ENCODE measurements at places on chromosomes 2 and 18.
A peak's percentile ranks its signal among the peaks of the same experiment; 100 is the strongest.

DNA sequence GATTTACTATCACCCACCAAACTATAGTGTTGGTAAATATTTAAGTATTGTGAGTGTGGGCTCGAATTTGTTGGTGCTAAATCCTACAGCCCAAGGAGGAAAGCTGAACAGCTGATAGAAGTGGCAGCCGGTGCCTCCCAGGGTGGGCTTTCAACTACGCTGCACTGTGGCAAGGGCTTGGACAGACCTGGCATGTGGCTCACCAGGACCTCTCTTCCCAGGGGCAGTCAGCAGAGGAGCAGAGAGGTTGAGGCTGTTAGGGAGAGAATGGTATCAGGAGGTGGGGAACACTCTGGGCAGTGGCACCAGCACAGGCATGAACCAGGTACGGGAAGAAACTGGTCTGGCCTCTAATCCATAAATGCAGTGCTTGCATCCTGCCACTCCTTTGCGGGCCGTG is 44.6 kb downstream of the TFCP2L1 start:
- no peak for DNase-seq

GRCh38 chr2:38613126-38613848 is 10.6 kb upstream of the HNRNPLL start:
- DNase-seq: no peak

- DNase-seq: peak; percentile 34
These were observed 59.9 kb downstream of the SUMO1 start for GRCh38 chr2:202178346-202178958.

- no peak for DNase-seq
These were observed 6.8 kb downstream of the PHLPP1 start for GRCh38 chr18:62721839-62722795.

DNA sequence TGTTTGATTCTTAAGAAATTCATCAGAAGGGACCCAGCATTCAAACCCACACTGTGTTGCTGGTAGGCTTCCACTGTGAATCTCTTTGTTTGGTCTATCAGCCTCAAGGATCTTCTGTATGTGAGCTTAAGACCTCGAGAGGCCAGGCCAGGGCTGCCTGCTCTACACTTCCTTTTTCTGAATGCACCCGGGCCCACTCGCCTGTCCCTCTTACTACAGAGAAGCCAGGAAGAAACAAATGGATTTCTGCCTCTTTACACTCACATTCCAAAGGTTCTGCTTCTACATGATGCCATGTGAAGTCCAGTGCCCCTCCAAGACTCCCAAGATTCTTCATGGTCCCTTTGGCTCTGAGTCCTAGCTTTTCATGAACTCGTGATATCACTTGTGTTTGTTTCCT is 25.4 kb upstream of the MRPL19 start:
- DNase-seq: no peak

DNA sequence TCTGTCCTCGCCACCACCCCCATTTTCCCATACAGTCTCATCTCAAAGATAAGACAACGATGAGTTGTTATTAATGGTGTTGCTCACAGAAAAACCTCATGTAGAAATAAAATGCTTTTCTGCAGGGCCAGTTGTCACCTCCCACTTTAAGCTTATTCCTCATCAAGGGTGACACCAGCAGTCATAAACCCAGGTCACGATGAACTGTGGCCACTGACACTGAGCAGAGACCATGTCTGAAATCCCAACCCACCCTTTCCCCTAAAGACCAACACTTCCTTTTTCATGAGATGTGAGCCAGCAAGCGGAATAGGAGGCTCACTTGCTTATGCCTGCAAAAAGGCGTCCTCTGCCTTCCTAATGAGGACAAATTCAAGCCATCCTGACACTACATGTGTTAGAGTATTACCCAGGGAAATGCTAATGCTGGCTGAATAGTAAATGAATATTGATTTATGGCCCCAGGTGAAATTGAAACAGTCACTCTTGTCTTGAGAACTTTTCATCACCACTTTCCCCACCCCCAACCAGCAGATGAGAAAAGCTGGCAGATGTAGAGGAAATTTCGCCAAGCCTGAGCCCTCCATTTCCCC is 228.4 kb downstream of the MGAT5 start:
- DNase-seq: no peak

GRCh38 chr2:110858993-110859701 is 126.8 kb downstream of the ACOXL start:
- peak; percentile 9 for DNase-seq

GRCh38 chr2:22273853-22274252 is 1111.1 kb upstream of the KLHL29 start:
- DNase-seq: no peak

DNA sequence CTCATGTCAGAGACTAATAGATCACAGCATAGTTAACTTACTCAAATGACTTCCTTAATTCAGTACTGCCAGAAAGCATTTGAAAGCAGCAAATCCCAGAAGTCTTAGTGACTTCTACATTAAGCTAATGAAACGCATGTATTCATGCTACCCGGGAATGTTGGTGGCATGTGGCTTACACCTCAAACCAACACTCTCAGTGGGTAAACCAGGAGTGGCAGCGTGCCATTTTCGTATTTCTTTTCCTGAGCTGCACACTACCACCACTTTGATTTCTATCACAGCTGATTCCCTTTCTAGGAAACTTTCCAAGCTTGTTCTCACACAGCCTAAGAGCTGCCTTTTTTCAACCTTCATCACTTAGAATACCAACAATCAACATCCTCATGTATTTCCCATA is 646.6 kb downstream of the NRXN1 start:
- no peak for DNase-seq

DNA sequence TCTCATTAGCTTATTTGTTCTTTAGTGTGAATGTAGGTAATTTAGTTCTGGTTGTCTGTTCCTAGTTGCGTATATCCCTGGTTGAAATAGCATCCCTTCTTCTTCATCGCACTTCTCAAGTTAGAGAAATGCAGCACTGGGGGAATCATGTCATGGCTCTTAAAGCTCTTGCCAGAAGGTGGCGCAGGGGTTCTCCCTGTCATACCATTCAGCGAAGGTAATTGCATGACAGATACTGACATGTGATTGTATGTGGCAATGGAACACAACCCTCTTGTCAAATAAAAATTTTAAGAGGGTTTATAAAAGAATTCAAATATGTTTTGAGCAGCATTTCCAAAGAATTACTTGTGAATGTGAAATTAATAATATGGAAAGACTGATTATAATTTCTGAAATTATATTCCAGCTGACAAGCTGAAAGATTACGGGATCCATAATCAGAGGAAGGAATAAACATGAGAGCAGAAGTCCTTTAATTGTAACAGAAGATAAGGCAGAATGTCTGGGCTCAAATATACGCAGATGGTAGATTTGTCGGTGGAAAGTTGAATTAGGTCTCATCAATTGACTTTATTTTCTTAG is 411.7 kb downstream of the DSEL start:
- peak; percentile 58 for DNase-seq

- DNase-seq: no peak
These were observed 69.0 kb downstream of the POLR1A start for GRCh38 chr2:86036669-86037138.

DNA sequence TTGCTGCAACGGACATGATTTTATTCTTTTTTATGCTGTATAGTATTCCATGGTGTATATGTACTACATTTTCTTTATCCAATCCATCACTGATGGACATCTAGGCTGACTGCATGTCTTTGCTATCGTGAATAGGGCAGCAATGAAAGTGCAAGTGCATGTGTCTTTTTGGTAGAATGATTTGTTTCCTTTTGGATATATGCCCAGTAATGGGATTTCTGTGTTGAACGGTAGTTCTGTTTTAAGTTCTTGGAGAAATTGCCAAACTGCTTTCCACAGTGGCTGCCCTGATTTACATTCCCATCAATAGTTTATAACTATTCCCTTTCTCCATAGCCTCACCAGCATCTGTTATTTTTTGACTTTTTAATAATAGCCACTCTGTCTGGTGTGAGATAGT is 99.7 kb upstream of the CRIM1 start:
- no peak for DNase-seq
